GM04503 (cell line): ENCODE measurements at places on chromosomes 5 and 9.

GRCh38 chr9:19163631-19164030, 36.3 kb upstream of the PLIN2 start:
- DNase-seq = no peak

DNA sequence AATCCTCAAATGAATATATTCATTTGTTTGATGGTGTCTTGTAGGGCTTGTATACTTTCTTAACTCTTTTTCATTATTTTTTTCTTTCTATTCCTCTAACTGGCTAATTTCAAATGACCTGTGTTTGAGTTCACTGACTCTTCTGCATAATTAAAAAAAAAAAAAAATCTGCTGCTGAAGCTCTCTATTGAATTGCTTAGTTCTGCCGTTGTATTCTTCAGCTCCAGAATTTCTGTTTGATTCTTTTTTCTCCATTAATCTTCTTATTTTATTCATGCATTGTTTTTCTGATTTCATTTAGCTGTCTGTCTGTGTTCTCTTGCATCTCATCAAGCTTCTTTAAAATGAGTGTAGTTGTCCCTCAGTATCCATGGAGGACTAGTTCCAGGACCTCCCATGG, 244.6 kb downstream of the ROR2 start:
- DNase-seq = no peak

GRCh38 chr9:110942522-110942921, 95.7 kb downstream of the LPAR1 start:
- DNase-seq = no peak

- DNase-seq = no peak
These were observed 108.9 kb downstream of the ACTL7B start for GRCh38 chr9:108746864-108747263.

DNA sequence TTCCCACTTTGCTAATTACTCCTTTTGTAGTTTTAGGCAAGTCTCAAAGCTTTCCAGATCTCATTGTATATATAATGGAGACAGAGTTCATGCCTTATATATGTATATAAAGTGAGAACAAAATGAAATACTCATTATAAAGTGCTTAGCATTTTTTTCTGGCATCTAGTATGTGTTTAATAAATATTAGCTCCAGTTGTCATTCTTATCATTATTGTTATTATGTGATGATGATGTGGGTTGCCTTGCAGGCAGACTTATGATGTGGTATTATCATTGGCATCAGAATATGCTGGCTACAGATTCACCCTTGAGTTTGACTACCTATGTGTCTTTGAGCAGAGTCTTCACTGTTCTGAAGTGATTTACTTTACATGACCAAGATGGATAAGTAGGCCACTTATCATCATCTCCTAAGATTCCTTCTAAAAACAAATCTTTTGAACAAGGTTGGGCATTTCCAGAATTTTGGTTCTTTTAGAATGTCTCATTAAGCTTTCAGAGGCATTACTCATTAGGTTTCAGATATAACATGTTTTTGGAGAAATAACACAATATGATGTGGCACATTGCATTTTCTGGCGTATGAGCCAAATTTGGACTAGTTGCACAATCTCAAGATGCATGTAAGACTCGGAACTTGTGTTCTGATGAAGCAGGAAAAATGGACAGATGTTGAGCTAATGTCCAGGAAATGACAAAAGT, 145.6 kb upstream of the TNC start:
- DNase-seq = peak; percentile 70

DNA sequence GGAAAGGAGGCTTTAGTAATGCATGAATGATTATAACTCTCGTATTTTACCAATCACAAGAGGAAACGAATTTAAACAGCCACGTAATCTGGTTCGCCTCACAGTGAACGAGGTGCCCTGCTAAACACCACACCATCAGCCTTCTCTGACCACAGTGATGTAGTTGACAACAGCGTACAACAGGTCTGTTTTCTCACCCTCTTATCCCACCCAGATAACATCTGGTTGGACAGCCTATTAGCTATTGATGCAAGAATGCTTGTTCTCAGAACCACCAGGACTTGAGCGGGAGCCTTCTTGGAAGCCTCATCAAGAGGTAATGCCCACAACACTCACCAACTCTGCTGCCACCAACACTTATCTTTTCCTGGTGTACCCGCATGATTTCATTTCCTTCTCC, 23.3 kb downstream of the SLC1A3 start:
- no peak for DNase-seq

DNA sequence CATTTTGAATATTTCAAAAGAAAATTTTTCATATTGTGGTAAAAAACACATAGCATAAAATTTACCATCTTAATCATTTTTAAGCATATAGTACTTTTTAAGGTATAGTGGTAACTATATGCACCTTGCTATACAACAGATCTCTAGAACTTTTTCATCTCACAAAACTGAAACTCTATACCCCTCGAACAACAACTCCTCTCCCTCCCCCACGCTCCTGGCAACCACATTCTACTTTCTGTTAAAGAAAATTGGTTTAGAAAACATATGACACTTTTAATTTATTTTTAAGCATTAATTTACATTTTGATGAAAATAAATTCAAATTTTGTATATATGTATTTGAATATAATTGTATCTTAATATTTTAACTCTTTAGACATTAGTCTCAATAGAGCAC, 147.2 kb upstream of the EFNA5 start:
- no peak for DNase-seq

DNA sequence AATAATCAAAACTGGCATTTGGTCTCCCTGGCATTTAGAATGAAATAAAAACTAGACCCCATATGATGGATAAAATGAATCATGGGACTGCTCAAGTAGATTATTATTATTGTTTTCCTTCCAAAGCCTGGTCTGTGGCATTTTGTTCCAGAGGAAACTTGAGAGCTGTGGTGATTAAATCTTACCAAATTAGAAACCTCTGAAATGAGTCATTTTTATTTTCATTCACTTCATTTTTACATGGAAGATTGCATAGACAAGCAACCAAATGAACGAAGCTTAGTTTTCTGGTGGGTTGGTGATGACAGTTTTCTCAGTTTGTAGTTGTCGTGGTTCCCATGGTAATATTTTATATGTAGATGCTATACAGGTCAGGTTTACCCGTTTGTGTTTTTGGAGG, 23.4 kb downstream of the PAM start:
- peak; percentile 76 for DNase-seq

DNA sequence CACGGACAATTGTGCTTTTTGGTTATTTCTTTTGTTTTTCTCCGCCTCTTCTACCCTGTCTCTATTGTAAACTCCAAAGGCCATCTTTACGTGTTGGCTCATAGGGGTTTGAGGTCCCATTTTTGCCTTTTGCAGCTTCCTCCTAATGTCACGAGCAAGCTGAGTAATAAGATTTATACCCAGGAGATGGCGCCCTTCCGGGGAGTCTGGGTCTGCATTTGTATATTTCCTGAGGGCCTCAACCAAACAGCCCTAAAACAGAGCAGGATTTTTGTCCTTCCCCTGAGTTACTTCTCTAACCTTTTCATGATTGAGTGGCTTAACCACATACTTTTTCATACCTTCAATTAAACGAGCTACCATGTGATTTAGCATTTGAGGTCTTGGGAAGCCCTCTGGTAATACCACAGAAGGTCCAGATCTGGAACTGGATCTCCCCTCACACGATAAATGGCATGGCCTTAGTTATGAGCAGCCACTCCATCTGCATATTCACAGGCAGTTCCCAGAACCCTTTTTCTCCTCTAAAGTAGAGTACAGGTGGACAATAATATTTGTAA, 11.2 kb upstream of the CFAP95 start:
- DNase-seq = no peak

- no peak for DNase-seq
These were observed 22.8 kb upstream of the PANK3 start for GRCh38 chr5:168601972-168602371.

GRCh38 chr5:172497591-172498255, 43.4 kb upstream of the SH3PXD2B start:
- no peak for DNase-seq

DNA sequence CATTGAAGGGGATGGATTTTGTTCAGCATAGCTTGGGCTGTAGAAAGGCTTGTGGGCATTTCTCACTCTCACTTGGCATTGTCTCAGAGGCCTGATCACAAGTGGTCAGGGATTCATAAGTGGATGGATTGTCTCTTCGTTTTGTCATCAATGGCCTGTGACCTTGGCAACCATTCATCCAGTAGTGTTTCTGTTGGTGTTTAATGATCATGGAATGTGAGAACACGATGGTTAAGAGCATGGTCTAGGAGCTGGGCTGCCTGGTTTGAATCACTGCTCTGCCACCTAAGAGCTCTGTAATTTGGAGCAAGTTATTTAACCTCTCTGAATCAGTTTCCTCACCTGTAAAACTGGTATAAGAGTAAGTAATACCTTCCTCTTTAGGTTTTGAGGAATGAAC, 430.1 kb upstream of the MEF2C start:
- peak; percentile 44 for DNase-seq

GRCh38 chr5:107302441-107302840, 368.3 kb downstream of the EFNA5 start:
- DNase-seq = no peak

GRCh38 chr9:36960575-36960955, 73.5 kb downstream of the PAX5 start:
- DNase-seq = no peak

GRCh38 chr9:112158656-112159367, 16.3 kb downstream of the SUSD1 start:
- DNase-seq = no peak

GRCh38 chr9:130860458-130861316, 25.6 kb downstream of the ABL1 start:
- peak; percentile 87 for DNase-seq

GRCh38 chr5:141668601-141669265, 13.3 kb downstream of the ARAP3 start:
- DNase-seq = no peak

GRCh38 chr5:131795228-131795627, 1.6 kb downstream of the FNIP1 start:
- DNase-seq = no peak

- peak; percentile 92 for DNase-seq
These were observed 185.6 kb downstream of the SNX18 start for GRCh38 chr5:54703133-54703532.

GRCh38 chr9:126330536-126330935, 3.9 kb downstream of the MVB12B start:
- no peak for DNase-seq

GRCh38 chr9:37811906-37812476, 11.4 kb downstream of the DCAF10 start:
- DNase-seq = no peak

DNA sequence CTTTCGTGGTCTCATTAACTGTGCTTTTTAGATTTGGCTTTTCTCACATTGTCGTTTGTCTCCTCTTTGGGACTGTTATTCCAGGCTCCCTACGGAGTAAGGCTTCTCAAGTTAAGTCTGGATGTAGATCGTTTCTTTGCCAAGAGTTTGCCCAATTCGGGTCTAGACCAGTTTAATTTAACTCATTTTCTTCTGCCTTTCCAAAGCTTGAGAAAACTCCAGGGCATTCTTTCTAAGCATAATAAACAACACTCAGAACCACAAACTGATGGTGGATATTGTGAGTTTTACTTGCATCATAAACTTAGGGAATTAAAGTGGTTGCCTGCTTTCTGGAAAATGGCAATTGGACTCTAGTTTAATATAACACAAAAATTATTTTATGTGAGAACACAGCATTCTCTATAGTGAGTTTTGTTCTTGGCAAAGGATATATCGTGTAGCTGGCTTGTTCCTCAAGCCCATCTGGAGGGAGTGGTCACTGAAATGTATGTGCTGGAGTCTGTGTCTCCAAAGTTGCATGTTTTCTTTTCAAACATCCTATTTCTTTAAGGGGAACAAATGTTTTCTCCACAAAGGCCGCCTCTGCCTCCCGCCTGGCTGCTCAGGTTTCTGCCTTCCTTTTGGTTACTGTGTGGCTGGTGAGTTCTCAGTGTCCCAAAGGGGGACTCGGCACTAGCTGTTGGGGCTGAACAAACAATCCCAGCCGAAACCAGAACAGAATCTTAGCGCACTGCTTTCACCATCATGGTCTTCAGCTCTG, 211.3 kb upstream of the FBN2 start:
- DNase-seq = no peak
